ENCODE measurements at places on chromosomes 5 and 9.

DNA sequence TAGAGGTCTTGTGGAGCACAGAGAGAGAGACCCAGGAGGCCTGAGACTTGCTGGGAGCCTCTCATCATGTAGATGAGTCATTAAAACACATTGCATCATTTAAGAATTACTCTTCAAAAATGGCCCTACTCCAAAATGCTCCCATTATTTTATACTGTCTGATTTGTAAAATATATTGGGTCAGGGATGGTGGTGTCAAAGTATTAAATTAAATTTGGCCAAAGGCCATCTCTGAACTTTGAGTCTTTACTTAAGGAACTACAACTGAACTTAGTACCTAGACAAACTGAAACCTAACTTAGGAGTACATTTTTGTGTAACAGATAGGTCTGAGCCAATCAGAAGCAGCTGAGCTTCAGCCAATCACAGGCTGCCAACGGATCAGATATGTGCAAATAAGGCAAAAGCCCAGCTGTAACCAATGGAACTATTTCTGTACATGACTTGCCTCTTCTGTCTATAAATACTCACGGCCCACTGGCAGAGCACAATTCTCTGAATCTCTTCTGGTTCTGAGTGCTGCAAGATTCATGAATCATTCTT lies 657.2 kb downstream of the TLE1 start:
- DNase-seq = no peak

GRCh38 chr5:999032-999501 lies 9.5 kb upstream of the NKD2 start:
- DNase-seq = no peak

DNA sequence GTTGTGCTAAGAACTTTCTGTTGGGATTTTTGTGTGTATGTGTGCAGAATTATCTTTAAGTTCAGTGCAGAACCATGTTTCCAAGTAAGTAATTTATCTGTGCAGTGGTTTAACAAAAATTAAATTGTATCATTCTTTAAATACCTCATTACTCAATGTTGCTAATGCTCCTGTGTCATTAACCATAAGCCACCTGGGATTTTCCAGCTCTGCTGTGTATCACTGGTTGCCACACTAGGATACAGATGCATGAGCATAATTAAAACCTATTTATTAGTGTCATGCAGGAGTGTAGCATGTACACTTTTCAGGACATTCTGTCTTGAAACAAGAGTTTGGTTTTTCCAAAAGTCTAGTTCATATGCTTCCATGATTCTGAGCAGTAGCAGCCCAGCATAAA lies 120.4 kb upstream of the PTGER4 start:
- no peak for DNase-seq

DNA sequence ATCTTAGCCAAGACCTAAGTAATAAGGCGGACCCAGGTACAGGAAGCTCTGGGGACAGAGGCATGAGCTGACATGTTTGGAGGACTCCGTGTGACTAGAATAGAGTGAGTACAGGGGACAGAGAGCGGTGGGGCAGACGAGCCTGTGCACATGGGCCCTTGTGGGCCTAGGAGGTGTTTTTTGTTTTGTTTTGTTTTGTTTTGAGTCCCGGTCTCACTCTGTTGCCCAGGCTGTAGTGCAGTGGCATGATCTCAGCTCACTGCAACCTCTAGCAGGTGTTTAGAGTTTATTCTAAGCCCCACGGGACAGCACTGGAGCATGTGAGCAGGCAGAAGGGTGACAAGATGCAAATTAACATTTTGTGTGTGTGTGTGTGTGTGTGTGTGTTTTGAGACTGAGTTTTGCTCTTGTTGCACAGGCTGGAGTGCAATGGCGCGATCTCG lies 3.1 kb upstream of the EEIG1 start:
- DNase-seq = no peak

GRCh38 chr9:88534456-88535225 lies at the start of gene NXNL2:
NXNL2 (plus strand) TSS chr9:88535178; CDS start chr9:88535435, 257 bp downstream.
- peak; percentile 36 for DNase-seq

- DNase-seq = no peak
Observed at GRCh38 chr5:73540192-73540591, 25.2 kb downstream of the ANKRA2 start.

DNA sequence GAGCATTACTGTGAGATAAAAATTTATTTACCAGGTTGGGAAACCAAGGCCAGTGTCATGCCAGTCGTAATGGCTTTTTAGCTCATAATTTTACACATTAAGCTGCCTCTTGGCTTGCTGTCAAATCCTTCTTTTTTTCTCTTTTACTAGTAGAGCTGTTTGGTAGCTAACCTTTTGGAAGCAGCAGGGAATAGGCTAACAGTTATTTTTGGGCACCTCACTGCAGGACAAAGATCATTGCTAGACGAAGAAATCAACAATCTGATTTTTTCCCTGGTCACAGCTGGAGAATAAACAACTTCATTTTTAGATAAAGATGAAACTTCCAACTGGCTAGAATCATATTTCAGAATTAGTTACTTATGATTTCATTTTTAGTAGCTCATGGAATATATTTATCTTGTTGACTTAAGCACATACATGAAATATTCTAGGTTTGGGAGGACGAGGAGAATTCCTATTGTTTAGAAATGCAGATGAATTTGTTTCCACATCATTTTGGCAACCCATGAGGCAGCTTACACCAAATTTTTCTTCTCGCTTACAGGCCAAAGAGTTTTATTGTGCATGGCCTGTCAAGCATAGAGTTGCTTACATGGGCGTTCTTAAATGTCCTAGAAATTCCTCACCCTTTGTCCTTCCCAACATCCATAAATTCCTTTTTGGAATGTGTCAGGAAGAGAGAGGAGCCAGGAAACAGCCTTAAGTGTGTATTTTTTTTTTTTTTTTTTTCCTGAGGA lies 19.6 kb downstream of the TNC start:
- DNase-seq = no peak

GRCh38 chr9:123418506-123418905 lies 62.5 kb downstream of the CRB2 start:
- no peak for DNase-seq

GRCh38 chr5:89827359-89827758 lies 582.2 kb downstream of the CETN3 start:
- no peak for DNase-seq

DNA sequence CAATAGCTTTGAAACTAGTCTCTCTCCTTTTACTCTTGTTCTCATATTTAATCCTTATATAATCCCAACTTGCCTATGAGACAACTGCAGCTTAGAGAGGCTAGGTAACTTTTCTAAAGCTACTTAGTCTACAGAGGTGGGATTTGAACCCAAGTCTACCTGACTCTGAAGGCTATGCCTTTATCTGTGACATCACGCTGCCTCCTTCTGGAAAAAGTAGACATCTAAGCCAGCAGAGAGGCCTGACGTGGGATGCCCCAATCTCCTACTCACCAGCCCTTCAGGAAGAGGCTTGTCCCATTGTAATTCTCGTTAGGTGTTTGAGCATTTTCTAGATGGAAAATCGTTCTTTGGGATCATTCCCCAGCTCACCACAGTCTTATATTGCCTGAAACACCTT lies 167.5 kb downstream of the HSPA4 start:
- no peak for DNase-seq

- DNase-seq = peak; percentile 91
Observed at GRCh38 chr9:99184475-99185347, 37.0 kb downstream of the ALG2 start.

DNA sequence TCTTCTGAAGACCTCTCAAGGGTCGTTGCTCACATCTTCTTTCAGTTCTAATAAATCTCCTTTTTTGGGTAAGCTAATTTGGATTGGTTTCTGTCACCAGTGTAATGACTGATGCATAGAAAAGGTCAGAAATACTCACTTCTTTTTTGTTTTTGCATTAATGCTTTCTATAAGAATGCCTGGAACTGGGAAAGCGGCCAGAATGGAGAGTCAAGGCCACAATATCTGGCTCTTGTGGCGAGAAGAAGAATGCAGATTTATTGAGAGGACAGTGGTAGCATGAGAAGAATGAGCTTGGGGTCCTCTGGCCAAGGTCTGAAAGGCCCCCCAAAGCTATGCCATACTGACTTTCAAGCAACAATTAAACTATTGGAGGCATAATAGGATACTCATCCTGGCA lies 88.0 kb upstream of the SLC12A2 start:
- no peak for DNase-seq

GRCh38 chr9:22157828-22158227 lies 148.7 kb upstream of the CDKN2B start:
- no peak for DNase-seq

GRCh38 chr9:726005-726404 lies 115.5 kb upstream of the DMRT1 start:
- DNase-seq = no peak

DNA sequence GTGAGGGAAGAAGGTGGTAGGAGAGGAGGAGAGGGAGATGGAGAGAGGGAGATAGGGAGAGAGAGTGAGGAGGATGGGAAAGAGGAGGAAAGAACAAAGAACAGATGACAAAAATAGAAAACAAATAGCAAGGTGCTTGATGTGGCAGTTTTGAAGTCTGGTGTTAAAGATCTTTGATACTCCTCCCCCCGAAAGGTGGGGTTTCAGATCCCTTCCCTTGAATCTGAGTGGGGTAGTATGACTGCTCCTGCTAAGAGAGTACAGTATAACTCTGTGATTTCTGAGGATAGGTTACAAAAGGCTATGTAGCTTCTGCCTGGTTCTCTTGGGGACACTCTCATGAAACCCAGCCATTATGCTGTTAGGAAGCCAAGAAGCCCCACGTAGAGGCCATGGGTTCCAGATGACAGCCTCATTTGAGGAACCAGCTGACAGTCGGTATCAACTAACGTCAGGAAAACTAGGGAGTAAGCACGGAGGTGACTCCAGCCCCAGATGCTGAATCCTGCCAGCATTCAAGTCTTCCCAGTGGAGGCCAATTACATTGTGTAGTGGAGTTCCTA lies 102.1 kb downstream of the FANCC start:
- DNase-seq = no peak

DNA sequence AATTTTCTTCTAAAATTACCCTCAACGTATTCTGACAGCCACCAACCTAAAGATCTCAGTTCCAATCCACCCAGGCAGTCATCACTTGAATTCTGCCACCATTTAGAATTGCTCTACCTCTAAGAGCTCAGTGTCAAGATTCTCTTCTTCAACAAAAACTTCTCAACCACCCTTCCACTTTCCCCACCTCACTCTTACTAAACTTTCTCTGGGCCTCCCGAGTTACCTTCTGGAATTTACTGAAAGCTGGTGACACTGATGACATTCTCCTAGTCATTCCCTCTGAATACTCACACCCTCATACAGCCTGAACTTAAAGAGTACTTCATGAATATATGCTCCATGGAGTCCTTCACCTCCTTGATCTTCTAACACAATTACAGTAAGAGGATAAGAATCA lies 209.5 kb downstream of the TSSK1B start:
- DNase-seq = no peak

DNA sequence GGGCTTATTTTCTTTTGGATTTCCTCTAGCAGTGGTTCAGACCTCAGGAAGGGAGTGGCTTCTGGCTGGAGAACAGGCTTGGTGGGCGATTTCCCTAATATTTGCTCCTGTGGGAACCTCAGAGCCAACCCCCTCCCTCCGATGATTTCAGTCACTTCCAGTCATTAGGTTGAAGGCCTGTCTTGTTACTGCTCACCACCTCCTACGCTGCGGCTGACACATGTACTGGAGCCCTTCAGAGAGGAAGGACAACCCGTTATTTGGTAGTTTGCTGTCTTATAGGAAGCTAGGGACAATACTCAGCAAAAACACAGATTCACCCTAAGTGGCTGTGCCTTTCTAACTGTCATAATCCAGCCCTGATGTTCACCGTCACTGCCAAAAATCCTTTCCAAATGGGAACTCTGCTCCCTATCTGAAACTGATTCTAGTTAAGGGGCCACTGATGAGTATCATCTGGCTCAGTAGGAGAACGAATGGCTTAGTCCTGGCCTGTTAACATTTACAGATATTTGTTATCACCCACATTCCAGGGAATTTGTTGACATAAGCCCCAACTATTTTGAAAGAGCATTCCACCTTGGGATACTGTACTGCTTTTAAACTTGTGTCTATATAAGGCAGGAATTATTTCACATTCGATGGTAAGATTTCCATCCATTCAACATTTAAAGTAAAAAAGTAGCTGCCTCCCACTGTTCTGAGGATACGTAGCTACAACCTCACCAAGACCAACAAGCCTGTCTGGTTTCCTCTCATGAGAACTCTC lies 29.3 kb upstream of the ANKH start:
- DNase-seq = no peak

DNA sequence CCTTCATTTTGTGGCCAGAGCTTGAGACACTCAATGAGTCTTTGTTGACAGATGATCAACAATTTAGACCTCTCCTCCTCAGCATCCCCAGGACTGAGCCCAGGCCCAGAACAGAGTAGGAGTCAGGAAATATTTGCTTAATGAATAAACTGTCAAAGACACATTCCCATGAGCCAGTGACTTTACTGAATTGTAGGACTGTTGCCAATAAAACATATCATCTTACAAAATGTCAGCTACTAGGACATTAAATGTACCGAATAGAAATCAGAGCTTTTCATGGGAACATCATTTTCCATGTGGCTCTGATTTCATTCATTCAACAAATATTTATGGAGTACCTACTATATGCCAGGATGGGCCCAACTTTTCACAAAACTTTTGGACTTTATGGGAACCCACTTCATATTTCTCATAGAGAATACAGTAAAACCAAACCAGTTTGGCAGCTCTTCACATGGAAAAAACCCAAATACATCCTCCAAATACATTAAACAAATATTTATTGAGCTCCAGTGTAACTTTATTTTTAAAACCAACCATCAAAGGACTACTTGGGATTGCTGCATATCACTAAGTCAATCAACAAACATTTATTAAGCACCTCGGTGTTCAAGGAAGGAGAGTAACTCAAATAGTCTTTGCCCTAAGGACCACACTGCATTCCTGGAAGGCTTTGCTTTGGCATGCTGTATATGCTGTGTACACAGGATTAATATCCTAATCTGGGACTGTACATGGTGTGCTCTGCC lies 11.4 kb downstream of the VDAC1 start:
- DNase-seq = no peak

GRCh38 chr5:125236007-125236406 lies 489.6 kb upstream of the ZNF608 start:
- DNase-seq = no peak

GRCh38 chr9:112334432-112334841 lies 1.0 kb upstream of the PTBP3 start:
- DNase-seq = peak; percentile 84

GRCh38 chr9:77805810-77806209 lies 157.7 kb upstream of the GNA14 start:
- no peak for DNase-seq
